ENCODE measurements at places on chromosomes 3 and 15. TPM values are rescaled to one million over a fixed set of nuclear protein-coding genes. Genes with fewer than 3 reads are reported as not detected.

DNA sequence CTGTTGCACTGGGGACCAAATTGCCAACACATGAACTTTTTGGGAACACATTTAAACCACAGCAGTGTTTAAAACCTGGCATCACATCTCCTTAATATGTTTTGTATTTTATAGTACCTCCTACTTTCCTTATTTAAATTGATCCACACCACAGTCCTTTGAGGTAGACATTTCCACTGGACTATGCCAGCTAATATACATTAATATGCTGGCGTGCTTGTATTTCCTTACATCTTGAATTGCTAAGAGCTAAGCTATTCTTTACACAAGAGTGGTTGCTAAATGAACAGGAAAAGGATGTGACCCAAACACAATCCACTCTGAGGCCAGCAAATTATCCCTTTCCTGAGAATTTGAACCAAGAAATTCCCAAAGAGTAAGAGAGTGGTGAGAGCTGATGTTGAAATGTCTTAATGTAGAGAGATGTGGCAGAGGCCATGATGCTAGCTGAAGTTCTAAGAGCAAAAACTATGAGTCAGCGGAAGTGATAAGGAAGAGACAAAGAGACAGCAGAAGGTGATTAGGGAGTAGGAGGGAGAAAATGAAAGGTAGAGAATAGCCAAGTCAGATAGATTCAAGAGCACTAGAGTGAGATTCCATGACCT is 131.2 kb downstream of the CD47 start:
- no peak overlapping the region for H3K4me3 ChIP-seq
- no peaks in the 10 kb centered on the region for H3K27me3 ChIP-seq
- DNase-seq: peak; percentile 36
- H3K4me1 ChIP-seq: peaks cover 5% of the 10 kb centered on the region
- no peaks in the 10 kb centered on the region for H3K36me3 ChIP-seq
- H3K27ac ChIP-seq: no peak overlapping the region

DNA sequence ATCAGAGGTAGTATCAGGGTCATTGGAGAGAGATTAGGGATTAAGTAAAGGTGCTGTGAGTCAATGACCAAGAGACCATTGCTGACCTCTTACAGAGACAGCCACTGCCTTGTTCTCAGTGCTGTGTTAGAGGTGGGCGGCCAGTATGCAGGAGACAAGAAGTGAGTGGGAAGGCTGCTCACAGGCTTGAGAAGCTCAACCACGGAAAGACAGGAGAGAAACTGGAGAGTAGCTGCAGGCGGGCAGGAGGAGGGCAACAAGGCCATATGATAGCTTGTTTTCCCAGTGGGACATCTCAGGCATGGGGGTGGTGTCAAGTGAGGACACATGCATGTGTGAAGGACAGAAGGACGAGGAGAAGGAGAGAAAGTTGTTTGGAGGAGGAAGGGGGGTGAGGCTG is 237.3 kb downstream of the PDCD6IP start:
- no peaks in the 10 kb centered on the region for H3K36me3 ChIP-seq
- H3K27me3 ChIP-seq: no peaks in the 10 kb centered on the region
- peak overlapping the region; percentile 6 for H3K27ac ChIP-seq
- peaks cover 4% of the 10 kb centered on the region for H3K4me1 ChIP-seq
- DNase-seq: no peak

GRCh38 chr3:27326202-27326601 is 43.0 kb downstream of the NEK10 start:
- peak; percentile 62 for DNase-seq
- H3K36me3 ChIP-seq: no peaks in the 10 kb centered on the region
- H3K4me3 ChIP-seq: no peak overlapping the region
- no peaks in the 10 kb centered on the region for H3K27me3 ChIP-seq

GRCh38 chr15:84151205-84151931 is 84.2 kb upstream of the GOLGA6L4 start:
- no peaks in the 10 kb centered on the region for H3K27me3 ChIP-seq
- no peaks in the 10 kb centered on the region for H3K4me1 ChIP-seq
- DNase-seq: no peak
- no peak overlapping the region for H3K27ac ChIP-seq
- H3K4me3 ChIP-seq: no peak overlapping the region

Gene FETUB
- not detected for polyA plus RNA-seq

Gene PRR23E
- polyA plus RNA-seq: not detected

Gene SIDT1
- not detected for polyA plus RNA-seq

Gene THAP10
- polyA plus RNA-seq: 2.8 TPM
